HT-29 (cell line): ENCODE measurements at places on chromosomes 6 and 20. TPM values are rescaled to one million over a fixed set of nuclear protein-coding genes. Genes with fewer than 3 reads are reported as not detected.
A peak's percentile ranks its signal among the peaks of the same experiment; 100 is the strongest.

GRCh38 chr20:33005132-33005566 is 916 bp upstream of the SUN5 start:
- peak; percentile 56 for DNase-seq

GRCh38 chr20:63917811-63918210 is 22.9 kb downstream of the DNAJC5 start:
- DNase-seq, result no peak

GRCh38 chr20:3813848-3814581 is 6.3 kb upstream of the AP5S1 start:
- no peak for DNase-seq

- no peak for DNase-seq
Measured at GRCh38 chr20:23148731-23149570, 62.8 kb upstream of the CD93 start.

DNA sequence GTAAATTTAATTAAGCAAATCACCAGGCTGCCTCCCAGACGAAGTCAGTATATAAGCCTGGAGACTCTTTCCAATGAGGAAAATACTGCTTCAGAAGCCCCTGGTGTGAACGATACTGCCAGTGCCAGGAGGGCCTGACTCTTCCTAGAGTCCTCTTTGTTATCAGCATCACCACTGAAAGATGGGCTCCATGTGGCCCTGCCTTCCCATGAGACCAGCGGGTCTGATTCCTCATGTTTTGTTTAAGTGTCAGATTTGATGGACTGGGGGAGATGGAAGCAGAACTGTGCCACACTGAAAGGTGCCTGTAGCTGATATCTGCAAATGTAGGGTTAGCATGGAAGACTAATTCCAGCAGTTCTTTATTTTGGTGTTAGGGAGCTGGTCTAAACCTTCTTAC is 7.9 kb downstream of the NQO2 start:
- no peak for DNase-seq

- no peak for DNase-seq
Measured at GRCh38 chr6:154301086-154301625, 55.4 kb downstream of the IPCEF1 start.

The TRIM15 gene
- total RNA-seq, result 13.3 and 15.1 TPM in 2 replicates

The SUN5 gene
- total RNA-seq, result not detected in 2 replicates

The STX11 gene
- total RNA-seq, result not detected in 2 replicates

The FNDC11 gene
- 2.2 and 2.4 TPM in 2 replicates for total RNA-seq
